Suppressor macrophage treated with lipopolysaccharide for 4 hours (primary cell): ENCODE measurements at places on chromosomes 12 and 14.

- no peak for DNase-seq
Observed at GRCh38 chr12:116950628-116951325, 40.0 kb downstream of the FBXW8 start.

DNA sequence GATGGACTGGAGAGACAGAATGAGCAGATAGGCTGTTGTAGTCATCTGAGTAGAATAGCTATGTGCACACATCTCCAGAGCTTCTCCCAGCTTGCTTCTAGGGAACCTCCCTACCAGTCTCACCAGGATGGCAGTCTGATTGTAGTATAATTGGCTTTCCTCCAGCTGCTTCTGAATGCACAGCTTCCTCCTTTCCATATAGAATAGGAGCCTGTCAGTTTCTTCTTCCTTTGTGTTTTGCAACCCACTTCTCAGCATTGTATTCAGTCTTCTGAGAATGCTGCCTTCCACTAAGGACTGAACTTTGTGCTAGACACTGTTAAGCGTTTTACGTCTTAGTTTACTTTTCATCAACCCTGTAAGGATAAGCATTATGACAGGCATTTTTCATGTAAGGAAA, 2.2 kb upstream of the CSAD start:
- DNase-seq: peak; percentile 80

DNA sequence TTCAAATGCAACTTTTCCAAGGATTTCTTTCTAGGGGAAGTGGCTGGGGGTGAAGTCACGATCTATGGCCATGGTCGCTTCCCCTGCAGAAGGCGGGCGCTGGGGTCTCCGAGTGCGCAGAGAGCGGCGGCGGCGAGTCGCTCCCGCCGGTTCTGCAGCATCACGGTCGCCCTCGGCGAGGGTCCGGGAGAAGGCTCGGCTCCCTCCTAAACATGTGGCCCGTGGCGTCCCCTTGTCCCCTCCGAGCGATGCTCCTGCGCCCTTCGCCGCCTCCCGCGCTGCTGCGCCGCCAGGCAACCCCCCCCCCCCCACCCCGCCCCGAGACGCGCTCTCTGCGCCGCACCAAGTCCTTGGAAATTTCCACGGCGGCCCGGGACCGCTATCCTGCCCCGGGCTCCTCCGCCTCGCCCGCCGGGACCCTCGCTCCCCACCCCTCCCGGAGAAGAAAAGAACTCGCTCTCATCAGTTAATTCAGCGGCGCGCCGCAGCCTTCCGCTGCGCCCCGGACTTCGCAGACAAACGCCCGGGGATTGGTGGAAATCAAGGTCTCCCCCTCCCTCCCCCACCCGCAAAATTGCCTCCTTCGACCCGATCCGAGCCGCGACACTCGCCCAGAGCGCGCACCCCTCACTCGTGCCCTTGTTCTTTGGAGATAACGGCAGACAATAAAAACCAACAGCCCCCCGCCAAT, at the start of gene ST8SIA1:
Gene ST8SIA1, minus strand, starts transcription at position 298 of the 691 bp plus-strand sequence. CDS start 475 bp downstream, outside the sequence.
- no peak for DNase-seq

- DNase-seq: peak; percentile 39
Observed at GRCh38 chr12:121579190-121579791, 1.5 kb downstream of the KDM2B start.

DNA sequence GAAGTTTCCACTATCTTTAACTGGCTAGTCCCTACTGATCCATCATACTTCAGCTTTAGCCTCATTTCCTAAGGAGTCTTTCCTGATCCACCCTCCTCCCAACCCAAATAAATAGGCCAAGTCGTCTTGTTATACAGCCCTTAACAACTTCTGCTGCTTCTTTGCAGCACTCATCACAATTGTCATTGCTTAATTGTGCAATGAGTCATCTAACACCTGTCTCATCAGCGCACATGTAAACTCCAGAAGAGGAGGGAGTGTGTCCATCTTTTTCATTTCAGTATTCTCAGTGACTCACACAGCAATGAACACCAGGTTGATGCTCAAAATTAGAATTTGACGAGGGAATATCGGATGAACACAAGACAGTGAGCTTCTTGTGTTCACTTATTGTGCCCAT, 87.3 kb downstream of the SUDS3 start:
- DNase-seq: no peak

- DNase-seq: no peak
Observed at GRCh38 chr12:98213556-98213955, 301.8 kb upstream of the TMPO start.

DNA sequence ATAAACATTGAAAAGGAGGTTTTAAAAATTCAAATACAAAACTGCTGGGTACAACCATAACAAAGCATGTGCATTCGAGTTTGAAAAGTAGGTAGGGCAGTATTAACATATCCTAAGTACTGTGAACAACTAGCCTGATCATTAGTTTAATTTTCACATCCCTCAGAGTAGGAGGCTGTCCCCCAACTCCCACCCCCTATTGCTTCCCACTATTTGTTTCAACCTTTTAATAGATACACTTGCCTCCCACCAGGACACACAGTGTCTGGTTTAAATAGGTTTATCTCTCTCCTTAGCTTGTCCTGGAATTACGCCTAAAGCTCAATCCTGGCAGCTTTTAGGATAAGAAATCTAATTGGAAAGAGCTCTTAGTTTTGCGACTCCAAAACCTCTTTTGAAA, 2.1 kb downstream of the TAOK3 start:
- DNase-seq: no peak

GRCh38 chr12:24561411-24561871, 387.5 kb downstream of the BCAT1 start:
- DNase-seq: no peak

GRCh38 chr14:22597771-22598098, 365 bp upstream of the ABHD4 start:
- no peak for DNase-seq

DNA sequence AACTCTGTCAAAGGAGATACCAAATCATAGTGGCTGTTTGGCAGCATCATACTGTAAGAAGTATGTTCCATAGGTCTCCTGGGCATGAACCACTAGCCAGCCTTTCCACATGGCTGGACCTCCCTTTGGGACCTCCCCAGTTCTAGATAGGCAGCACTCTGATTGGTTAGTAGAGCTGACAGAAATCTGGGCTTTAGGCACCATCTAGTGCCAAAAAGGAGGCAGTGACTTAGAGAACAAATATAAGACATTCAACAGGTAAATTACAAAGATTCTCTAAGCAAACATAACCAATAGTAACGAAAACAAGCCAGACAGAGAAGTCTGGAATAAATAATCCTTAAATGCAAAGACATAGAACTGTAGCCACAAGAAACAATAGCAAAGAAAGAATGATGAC, 148.0 kb upstream of the PDE3A start:
- DNase-seq: peak; percentile 60

DNA sequence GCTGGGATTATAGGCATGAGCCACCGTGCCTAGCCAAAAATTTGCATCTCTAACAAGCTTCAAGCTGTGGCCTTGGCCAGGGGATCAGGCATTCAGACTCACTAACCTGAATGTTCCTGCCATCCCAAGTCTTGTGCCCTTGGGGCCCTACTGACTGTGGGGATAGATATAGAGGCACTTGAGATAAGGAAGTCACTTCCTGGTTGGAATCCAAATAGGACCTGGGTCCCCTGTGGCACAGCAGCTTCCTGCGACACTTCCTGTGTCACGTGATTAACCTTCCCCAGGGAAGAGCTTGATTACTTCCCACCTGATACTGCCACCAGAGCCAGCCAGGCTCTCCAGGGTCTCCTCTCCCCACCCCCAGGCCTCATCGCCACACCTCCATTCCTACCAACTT, 128.2 kb downstream of the BCL11B start:
- no peak for DNase-seq

GRCh38 chr14:24392325-24393091, 6.3 kb upstream of the NYNRIN start:
- DNase-seq: no peak

GRCh38 chr12:128250096-128250495, 16.9 kb upstream of the TMEM132C start:
- no peak for DNase-seq

DNA sequence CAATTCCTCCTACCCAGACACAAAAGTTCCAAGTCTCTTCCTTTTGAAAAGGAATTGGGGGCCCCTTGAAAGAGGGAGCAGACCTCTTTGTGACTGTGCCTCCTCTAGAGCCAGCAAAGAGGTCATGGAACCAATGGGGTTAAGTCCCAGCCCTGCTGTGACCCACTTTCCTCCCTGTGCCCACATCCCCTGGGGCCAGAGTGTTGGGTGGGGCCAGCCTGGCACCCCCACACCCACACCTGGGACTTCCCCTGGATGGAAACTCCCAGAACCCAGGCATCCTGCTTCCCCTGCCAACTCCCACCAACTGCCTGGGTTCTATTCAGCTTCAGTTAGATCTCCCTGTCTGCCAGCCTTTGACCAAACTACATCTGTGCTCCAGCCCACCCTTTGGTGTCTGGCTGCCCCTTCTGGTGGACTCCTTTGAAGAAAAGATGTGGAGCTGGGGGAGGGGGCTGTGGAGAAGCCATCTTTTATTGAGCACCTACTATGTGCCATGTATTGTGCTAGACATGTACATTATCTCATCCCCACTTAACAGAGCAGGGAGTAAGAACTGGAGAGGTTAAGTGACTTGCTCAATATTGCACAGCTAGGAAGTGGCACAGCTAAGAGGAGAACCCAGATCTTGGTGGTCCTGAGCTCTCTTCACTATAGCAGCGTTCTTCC, 4.6 kb upstream of the RARG start:
- no peak for DNase-seq

GRCh38 chr12:51864833-51865670, 16.5 kb upstream of the FIGNL2 start:
- no peak for DNase-seq

DNA sequence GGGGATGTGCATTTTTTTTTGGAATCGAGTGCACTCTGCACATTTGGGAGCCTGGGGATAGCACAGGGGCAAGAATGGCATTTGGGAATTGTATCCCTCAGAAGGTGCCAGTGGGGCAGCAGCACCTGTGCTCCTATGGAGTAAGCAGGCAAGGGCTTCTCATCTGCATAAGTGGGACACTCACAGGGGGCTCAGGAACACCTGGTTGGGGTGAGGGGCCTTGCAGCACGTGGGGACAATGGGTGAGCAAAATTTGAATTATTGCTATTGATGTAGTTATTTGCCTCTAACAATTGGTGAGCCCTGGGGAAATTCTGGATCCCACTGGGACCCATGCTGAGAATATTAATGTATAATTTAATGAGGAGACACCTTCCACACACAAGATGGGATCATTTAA, 274.2 kb downstream of the TTC6 start:
- DNase-seq: no peak

DNA sequence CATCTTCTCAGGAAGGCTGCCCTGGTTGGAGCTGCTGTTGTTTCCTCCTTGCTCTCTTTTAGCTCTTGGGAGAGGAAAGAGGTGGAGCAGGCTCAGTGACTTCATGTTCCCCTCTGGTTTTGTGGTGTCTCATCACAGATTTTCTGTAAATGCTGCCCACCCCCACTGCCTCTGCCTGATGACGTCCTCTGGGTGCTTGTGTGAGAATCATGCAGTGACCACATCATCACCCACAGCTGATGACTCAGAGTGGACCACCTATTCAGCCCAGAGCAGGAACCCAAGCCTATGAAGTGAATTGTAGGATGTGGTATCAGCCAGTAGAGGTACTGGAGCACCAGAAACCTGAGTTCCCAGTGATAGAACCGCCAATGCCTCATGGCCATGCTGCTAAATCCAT, at the start of gene GZMB:
Gene GZMB, minus strand, starts transcription at position 33 of the 400 bp plus-strand sequence. Its CDS starts 30 bp downstream, at position 3.
- DNase-seq: peak; percentile 58

DNA sequence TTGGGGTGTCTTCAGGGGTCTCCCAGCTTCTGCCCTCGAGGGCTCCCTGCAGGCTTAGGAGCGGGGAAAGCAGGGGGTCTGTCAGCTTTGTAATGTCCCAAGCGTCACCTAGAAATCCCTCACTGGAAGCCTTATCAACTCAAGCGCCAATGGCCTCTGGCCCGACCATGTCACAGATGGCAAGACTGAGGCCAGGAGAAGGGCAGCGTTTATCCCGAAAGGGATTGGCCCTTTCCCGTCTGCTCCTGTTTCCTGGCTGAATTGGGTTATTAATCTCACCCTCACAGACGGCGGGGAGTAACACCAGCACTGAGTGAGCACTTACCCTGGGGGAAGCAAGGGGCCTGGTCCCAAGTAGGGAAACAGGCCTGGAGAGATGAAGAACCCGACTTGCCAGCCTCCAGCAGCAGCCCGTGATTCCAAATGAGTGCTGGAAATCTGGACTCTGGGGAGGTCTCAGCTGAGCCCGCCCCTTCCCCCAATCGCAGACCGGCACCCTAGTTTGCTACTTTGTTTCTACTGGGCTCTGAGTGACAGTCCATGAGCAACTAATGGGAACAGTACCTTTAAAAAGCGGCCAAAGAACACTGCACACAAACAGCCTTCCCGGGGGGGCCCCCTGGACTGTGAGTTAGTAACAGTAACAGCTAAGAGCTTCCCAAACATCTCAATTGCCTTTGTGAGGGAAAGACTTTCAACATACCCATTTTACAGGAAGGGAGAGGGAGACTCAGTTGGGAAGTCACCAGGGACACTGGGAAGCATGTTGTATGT, 2.1 kb upstream of the NCOR2 start:
- DNase-seq: no peak

GRCh38 chr14:62123961-62124360, 361.7 kb downstream of the SNAPC1 start:
- no peak for DNase-seq

- peak; percentile 91 for DNase-seq
Observed at GRCh38 chr12:124551268-124552144, 15.9 kb downstream of the NCOR2 start.

DNA sequence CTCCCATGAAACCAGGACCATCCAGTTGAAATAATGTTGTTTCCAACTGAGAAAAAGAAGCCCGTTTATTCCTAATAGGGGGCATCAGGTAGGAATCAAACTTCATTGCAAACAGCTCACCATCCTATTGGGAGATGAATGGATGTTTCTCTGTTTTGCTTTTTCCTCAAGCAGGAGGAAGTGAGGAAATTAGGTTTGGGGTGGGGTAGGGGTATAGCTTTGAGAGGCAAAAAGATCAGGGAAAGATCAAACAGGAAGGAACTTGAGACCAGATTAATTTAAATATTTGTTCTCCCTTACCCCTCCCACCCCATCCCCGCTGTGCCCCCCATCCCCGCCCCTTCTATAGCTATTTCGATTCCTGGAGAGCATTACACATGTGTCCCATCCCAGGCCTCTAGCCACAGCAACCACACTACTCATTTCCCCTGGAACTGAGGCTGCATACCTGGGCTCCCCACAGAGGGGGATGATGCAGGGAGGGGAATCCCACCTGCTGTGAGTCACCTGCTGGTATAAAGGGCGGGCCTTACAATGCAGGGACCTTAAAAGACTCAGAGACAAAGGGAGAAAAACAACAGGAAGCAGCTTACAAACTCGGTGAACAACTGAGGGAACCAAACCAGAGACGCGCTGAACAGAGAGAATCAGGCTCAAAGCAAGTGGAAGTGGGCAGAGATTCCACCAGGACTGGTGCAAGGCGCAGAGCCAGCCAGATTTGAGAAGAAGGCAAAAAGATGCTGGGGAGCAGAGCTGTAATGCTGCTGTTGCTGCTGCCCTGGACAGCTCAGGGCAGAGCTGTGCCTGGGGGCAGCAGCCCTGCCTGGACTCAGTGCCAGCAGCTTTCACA, at the start of gene IL23A:
Gene IL23A, plus strand, starts transcription at position 577 of the 850 bp plus-strand sequence. Its CDS starts 161 bp downstream, at position 738.
- peak; percentile 50 for DNase-seq

GRCh38 chr14:97387252-97387874, 590.2 kb downstream of the VRK1 start:
- DNase-seq: no peak
